Stimulated activated CD8-positive, alpha-beta memory T cell treated with anti-CD3 and anti-CD28 coated beads, Interleukin-7, amount 100 ng/mL, for 1 hour (primary cell): ENCODE measurements at places on chromosomes 12 and 14.

GRCh38 chr12:76997011-76997780 lies 68.2 kb downstream of the E2F7 start:
- no peak for DNase-seq

- no peak for DNase-seq
Observed at GRCh38 chr14:75268633-75269550, 9.7 kb upstream of the FOS start.

GRCh38 chr14:81414123-81414522 lies 14.0 kb upstream of the STON2 start:
- DNase-seq: no peak

GRCh38 chr14:92160619-92161018 lies 38.9 kb downstream of the CPSF2 start:
- no peak for DNase-seq

DNA sequence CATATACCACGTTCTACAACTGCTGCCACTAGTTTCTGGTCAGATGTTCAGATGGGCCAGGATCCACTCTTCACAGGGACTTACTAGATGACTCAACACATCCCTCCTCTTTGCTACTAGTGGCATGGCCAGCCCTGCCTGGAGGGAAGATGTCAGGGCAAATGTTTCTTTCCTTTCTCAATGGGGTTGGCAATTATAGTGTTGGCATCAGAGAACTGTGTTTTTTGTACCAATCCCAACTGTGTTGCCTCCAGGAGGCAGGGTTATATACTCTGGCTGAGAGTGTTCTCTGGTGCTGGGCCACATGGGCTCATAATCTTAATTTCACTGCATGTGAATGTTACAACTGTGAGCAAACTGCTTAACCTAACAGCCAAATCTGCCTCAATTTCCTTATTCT lies 69.9 kb upstream of the AVPR1A start:
- no peak for DNase-seq

DNA sequence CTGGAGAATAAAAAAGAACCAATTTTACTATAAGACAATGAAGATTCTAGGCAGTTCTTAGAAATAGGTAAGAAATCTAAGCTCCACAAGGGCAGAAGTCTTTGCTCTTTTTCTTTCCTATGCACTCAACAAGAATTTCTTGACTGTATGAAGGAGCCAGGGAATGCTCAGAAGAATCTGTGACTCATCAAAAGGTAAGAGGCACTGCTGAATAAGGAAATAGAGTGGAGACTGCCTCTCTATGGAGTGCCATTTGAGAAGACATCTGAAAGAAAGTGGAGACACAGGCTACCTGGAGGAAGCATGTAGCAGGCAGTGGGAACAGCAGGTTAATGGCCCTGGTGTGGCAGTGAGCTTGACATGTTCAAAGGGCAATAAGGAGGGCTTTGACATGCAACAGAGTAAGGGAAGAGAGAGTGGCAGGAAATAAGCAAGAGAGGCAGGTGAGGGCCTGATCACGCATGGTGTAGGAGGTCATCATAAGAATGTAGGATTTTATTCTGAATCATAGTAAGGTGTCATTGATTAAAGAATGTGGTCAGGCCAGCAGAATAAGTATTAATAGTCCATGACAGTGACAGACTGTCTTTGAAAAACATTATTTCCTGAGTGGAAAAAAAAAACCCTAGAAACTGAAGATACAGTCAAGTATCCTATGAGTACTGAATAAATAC lies 446.7 kb upstream of the GARIN6 start:
- no peak for DNase-seq

GRCh38 chr12:93115646-93116045 lies 186.6 kb upstream of the EEA1 start:
- no peak for DNase-seq

GRCh38 chr14:95500772-95501401 lies 15.6 kb downstream of the SYNE3 start:
- no peak for DNase-seq

- DNase-seq: no peak
Observed at GRCh38 chr12:120720234-120720986, 5.2 kb upstream of the ACADS start.

- no peak for DNase-seq
Observed at GRCh38 chr12:90299121-90299520, 590.5 kb upstream of the ATP2B1 start.

DNA sequence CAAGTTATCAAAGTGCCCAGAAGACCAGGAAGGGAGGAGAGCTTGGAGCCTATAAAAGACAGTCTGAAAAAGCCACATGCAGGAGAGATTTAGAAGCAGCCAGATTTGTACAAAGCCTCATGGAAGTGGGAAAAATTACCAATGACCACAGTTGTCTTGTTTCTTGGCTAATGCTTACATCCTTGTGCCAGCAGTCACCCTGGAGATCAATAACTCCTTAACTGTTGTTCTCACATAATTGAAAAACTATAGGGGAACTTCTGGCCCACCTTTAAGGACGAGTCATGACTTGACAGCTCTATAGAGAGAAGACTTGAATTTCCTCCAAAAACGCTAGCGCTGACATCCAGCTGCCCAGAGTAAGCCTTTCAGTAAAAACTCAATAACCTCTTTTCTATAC lies 313.1 kb downstream of the GALC start:
- DNase-seq: no peak
